Skeletal muscle cell (primary cell): ENCODE measurements at places on chromosomes 13 and 19.
A peak's percentile ranks its signal among the peaks of the same experiment; 100 is the strongest.

DNA sequence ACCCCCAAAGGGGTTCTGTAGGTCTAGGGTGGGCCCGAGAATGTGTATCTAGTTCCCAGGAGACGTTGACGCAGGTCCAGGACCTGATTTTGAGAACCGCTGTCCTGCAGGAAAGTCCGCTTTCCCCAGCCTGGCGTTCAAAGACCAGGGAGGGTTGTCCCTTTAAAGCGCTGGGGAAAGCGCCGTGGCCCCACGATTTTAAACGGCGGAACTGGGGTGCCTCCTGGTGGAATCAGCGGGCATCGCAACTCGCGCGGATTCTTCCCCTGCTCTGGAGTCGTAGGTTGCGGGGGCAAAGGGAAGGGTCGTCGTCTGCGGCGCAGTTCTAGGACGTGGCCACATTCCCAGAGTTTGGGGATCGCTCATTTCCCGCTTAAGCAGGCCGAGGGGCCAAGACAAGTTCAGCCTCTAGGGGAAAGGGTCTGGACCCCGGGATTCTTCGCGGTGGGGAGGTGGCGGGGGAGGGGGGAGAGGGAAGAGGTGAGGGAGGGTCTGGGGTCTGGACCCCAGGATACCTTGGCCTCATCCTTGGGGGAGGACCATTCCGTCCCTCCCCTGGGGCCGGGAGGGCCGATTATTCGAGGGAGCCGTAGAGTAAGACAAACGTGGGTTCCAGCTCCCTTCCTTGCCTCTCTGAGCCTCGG lies 7.7 kb downstream of the PNMA8B start:
- DNase-seq, result no peak

DNA sequence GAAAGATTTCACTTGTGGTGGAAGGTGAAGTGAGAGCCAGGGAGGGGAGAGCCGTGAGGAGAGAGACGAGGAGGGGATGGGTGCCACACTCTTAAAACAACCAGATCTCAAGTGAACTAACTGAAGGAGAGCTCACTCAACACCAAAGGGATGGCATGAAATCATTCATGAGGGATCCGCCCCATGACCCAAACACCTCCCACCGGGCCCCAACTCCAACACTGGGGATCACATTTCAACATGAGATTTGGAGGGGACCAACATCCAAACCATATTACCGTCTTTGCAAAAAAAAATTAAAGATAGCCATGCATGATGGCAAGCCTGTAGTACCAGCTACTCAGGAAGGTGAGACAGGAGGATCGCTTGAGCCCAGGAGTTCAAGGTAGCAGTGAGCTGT lies 34.9 kb upstream of the POP4 start:
- no peak for DNase-seq

DNA sequence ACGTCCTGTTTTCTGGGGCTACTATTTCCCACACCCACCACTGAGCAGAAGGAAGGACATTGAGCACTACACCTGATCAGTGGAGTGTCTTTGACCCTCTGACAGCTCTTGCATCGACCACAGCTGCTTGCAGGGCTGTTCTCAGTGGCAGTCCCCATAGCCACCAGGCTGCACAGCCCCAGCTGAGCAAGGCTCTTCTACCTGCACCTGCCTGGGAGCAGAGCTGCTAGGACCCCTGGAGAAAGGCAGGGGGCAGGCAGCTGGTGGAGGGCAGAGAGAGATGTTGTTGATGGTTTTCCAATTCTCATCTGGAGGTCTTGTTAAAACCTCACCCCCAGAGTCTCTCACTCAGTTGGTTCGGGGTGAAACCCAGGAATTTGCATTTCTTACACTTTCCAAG lies 361.8 kb upstream of the ZNF507 start:
- no peak for DNase-seq

- DNase-seq, result no peak
These were observed 136.3 kb downstream of the CDK8 start for GRCh38 chr13:26390203-26390602.

DNA sequence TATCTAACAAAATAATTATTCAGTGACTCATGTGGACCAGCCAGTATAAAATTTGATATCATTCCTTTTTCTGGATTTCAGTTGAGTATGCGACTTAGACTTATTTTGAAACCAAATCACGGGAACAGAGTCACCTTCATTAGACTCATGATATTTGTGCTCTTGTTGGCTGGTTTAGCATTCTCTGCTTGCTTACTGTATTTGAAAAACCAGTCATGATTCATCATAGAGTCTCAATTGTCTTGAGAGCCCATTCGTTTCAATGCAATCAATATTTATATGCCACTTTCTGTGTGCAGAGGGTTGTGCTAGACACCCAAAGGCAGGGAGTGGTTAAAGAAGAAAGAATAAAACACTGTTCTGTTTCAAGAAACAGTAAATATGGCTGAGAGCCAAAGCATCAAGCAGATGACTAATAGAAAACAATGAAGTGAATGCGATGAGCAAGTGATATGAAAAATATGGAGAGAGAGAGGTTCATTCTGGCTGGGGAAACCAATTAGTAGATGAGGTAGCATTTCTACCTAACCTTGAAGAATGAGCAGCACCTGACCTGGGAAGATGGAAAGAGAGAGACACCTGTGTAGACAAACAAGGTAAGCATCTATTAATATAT lies 99.6 kb upstream of the MBNL2 start:
- peak; percentile 40 for DNase-seq
